ENCODE measurements at places on chromosomes 5 and 9.

DNA sequence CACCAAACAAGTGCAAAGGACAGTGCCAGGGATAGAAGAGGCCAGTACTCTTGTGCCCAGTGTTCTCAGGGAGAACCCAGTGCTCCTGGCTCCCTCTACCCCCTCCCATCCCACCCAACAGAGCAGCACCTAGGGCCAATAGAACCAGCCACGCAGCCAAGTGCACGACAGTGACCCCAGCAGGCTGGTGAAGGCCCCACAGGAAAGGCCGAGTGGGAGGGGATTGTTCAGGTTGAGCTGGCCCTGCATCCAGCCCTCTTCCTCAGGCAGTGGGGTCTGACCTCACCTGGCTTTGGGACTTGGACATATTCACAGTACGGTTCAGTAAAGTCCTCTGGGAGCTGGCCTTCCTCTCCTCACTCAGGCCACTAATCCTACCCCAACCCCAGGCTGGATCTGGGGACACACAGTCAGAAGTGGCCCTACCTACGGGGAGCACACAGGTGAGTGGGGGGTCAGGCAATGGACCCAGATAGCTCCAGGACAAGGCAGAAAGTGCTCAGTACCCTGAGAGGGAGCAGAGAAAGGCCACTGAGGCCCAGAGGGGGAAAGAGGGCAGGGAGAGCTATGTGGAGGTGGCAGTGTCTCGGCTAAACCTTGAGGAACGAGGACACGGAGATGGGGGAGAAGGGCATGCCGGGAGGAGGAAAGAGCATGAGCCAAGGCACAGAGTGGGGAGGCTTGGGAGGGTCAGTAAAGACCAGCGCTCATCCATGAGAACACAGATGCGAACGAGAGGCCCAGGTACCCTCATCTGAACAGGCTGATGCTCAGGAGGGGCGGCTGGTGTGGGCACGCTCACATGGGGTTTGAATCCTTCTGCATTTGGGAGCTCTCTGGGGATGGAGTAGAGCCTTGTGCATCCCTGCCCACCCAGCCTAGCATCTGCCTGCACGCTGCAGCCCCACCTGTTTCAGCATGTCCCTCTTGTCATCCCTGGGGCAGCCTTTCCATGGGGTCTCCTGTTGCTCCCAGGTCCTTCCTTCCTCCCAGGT, 25.6 kb downstream of the POLR1E start:
- no peak for DNase-seq

GRCh38 chr5:6407558-6408259, 29.4 kb upstream of the MED10 start:
- no peak for DNase-seq

DNA sequence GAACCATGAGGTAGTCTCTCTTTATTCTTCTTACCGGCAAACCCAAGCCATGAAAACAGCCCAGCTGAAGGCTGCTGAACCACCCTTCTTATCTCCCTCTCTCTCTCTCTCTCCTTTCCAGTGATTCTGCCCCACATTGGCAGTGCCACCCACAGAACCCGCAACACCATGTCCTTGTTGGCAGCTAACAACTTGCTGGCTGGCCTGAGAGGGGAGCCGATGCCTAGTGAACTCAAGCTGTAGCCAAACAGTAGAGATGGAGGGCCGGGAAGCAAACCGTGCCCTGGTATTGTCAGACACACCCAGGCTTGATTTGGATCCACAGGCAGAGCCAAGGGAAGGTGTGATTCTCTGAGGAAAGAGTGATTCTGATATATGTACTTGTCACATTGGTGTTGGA, 14.0 kb downstream of the GRHPR start:
- DNase-seq, result no peak

DNA sequence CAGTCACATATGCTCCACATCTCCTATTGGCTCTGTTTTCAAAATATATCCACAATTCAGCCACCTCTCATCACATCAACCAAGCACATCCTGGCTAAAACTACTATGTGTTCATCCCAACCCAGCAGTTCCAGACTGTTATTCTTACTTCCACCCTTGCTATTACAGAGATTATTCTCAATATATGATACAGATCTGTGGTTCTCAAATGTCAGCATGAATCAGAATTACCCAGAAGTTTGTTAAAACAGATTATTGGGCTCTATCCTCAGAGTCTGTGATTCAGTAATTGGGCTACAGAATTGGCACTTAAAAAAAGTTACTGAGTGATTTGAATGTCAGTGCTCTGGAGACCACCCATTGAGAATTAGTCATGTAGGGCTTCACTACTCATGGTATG, 78.8 kb upstream of the IZUMO3 start:
- no peak for DNase-seq

GRCh38 chr5:134111741-134112647, 2.5 kb upstream of the TCF7 start:
- no peak for DNase-seq

GRCh38 chr9:69499407-69499806, 172.8 kb downstream of the APBA1 start:
- DNase-seq, result no peak

Measured in HS-5 (cell line).